ENCODE measurements at places on chromosomes 2 and 18.

- no peak for DNase-seq
Observed at GRCh38 chr18:57961876-57962505, 82.0 kb upstream of the NEDD4L start.

GRCh38 chr18:30556112-30556511 is 486.4 kb downstream of the DSC3 start:
- no peak for DNase-seq

DNA sequence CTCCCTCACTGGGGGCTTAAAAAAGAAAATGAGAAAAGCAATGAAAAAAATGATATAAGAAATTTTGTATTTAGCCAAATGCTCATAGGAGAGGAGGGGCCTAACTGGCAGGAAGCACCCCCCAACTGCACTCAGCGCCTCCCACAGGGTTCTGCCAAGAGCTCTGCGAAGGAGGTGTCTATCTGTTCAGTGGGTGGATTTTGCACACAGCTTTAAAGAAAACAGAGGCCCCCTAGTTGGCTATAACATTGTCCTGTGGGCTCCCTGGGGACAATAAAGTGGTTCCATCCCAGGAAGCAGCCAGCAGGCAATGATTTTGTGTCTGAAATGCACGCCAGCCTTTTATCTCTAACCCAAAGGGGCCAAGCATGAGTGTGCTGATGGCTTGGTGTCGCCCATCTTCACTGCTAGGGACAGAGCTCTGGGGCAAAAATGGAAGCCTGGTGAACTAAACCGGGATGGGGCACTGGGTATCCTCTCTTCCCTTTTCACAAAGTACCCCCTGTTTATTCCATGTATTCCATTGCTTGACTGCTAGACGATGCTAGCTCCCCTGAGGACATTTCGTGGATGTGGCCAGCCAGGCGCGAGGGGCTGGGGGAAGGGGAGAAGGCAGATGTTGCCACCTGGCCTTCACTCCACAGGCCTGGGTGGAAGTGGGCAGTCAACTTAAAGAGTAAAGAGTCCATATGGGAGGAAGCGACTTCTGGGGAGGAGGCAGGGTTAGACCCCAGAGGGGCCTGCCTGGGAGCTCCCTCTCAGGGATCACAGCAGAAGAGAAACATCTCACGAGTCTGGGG is 205.7 kb downstream of the CYP26B1 start:
- no peak for DNase-seq

GRCh38 chr2:137892739-137893138 is 71.5 kb upstream of the HNMT start:
- no peak for DNase-seq

- no peak for DNase-seq
Observed at GRCh38 chr2:106545007-106545406, 57.8 kb downstream of the CD8B2 start.

DNA sequence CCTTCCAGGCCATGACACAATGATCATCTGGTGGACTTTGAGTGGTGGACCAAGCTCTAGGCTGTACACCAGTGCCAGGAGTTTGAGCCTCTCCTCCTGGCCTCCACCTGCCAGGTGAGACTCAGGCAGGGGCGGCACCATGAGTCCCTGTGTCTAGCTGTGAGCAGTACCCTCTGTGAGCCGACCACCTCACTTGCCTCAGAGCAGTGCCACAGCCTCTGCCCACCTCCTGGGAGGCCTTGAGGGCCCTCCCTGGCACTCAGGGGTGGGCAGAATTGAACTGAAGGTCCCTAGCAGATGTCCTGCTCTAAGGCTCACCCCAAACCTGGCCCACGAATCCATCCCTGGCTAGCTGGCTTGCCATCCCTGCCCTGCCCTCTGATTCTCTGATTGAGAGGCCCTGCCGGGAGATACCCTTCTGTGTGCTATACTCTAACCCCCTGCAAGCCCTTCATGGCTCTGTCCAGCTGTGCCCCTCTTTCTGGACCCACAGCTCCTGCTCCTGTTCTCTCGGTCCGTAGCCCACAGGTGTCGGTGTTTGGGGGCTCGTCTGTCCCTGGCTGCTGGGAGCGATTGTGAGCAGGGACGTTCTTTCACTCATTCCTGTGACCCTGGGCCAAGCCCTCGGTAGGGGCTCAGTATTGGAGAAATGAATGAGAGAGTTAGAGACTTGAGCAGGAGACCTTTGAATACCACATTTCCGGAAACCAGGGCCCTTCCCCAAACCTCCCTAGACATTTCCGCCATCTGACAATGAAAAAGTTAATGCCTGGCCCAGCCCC is 70.0 kb downstream of the INHBB start:
- DNase-seq: no peak

DNA sequence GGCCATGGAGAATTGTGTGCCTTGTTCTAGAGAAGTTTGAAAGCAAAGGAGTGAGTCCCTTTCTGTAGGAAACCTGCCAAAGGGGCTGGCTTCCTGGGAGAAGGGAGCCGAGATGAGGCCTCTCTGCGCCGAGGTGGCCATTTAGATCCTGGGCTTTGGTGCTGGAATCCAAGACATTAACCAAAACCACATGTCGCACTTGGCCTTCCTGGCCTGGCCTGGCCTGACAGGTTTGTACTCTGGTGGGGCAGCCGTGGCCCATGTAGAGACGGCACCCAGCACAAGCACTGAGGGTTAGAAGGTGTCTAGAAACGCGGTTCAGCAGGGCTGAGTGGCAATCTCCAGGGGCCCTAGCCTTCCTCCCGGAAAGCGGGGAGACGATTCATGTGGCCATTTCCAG is 7.1 kb downstream of the CNNM3 start:
- no peak for DNase-seq
